ENCODE measurements at places on chromosomes 5 and 9.

DNA sequence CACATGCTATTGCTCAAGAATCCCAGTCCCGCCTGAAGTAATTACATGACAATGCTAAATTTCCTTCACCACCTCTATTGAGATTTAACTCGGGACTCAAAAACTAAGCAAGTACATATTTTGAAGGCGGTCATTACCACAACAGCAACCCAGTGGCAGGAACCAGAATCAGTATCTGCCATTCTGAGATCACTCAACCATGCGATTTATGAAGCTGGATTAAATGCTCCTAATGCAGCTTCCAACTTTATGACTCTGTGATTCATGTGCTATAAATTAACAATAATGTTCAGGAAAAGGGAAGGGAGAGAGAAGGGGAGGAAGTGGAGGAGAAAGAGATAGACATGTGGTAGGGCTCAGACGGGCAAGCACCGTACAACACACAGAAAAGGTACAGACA is 194.7 kb downstream of the DNAH5 start:
- no peak for DNase-seq

DNA sequence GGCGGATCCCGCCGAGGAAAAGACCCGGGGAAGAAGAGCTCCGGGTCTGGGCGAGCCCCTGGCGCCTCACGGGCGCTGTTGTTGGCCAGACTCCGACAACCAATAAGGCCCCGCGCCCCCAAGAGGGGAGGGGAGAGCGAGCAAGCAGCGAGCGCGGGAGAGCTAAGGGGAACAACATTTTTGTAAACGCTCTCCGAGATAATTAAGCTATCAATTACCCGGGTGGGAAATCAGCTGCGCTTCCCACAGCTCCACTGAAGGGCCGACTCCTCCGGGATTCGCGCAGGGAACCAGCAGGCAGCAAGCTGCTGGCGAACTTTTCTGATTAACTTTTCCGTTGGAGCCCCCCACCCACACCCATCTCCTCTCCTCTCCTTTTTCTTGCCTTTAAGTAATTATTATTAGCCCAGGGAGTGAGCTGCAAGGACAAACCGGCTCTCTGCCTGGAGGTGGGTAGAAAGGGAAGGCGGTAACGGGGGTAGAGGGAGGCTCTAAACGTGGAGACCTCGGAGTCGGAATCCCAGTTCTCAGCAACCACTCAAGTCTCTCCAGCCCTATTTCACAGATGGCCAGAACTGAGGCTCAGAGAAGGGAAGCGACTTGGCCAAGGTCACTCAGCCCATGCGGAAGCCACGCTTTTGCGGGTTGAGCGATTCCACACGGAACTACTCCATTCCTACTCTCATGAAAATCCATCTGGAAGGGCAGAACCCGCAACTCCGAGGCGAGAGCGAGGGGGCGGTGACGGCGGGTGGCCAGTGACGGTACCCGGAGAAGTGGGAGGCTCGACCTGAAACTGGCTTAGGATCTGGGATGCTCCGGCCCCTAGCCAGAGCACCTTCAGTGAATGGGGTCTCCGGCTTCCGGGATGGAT is 1.3 kb downstream of the ASTN2 start:
- no peak for DNase-seq

DNA sequence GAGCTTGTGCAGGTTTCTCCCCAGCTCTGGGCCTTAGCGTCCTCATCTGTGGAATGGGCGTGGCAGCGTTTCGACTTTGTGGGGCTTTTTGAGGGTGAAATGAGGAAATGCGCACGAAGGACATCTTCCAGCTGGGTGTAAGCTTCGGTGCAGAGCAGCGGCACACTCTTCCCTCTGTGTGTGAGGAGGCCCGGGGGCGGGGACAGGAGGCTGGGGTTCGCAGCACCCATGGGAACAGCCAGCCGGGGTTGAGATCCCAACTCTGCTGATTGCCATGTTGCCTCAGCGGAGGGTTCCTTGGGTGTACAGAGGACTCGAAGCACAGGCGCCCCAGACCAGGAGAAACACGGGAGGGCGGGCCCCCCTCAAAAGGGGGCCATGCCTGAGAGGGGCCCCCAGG is 265.6 kb downstream of the NSG2 start:
- DNase-seq: no peak

- DNase-seq: no peak
These were observed at the start of gene GRIN1 for GRCh38 chr9:137138722-137139467. Gene GRIN1, plus strand, starts transcription at chr9:137139154. Its CDS starts 333 bp downstream, at chr9:137139487.

- no peak for DNase-seq
These were observed 2.5 kb downstream of the DMRT2 start for GRCh38 chr9:1052365-1053281.

DNA sequence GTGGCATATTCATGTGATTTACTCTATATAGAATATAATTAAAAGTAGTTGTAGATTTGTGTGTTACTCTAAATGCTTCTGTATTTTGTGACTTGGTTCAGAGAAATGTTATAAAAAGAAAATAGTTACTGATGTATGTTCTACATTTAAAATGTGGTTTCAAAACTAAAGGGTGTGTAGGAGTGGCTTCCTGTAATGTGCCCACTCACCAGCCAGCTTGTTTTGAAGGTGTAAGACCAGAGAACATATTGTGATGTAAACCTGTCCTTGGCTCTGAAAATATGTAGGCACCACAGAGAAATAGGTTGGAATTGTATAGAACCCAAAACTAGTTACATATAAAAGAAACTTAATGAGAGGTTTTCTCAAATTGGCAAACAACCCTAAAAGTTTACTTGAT is 51.2 kb upstream of the ARRDC3 start:
- DNase-seq: no peak

DNA sequence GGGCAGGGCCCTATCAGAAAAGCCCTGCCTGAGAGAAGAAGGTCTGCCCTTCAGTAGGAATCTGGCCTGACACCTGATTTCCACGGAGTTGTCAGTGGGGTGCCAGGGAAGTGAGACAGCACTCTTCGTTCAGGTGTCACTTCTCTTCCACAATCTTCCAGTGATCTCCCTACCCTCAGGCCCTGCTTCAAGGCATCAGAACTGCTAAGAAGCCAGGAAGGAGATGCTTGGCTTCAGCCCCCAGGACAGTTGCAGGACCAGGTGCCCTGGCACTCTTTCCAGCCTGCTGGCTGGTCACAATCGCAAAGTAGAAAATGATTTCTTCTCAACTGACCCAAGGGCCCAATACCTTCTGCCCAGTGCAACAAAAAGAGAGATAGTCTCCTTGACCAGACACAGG is 50.3 kb downstream of the SPOCK1 start:
- DNase-seq: no peak

GRCh38 chr5:32024751-32025150 is 149.4 kb downstream of the GOLPH3 start:
- no peak for DNase-seq

GRCh38 chr9:7360513-7360912 is 439.1 kb downstream of the DMAC1 start:
- no peak for DNase-seq

DNA sequence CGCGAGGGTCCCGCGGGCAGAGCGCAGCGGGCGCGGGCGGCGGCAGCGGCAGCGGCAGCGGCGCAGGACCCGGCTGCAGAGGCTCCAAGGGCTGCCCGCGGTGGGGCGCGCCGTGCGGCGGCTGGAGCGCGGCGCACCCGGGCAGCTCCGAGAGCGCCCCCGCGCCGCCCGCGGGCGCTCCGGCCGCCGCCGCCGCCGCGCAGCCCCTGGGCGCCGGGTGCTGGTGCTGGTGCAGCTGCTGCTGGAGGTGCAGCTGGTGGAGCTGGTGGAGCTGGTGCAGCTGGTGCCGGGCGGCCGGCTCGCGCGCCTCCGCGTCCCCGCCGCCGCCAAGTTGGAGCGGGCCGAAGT is 644 bp downstream of the IER5L start:
- no peak for DNase-seq

GRCh38 chr5:69368458-69369339 is 621 bp downstream of the AK6 start:
- no peak for DNase-seq

GRCh38 chr5:178413988-178414387 is 176.2 kb downstream of the COL23A1 start:
- DNase-seq: no peak

GRCh38 chr9:93052791-93053540 is 5.5 kb upstream of the SUSD3 start:
- no peak for DNase-seq

GRCh38 chr5:132365213-132365612 is 4.3 kb upstream of the SLC22A5 start:
- DNase-seq: no peak

DNA sequence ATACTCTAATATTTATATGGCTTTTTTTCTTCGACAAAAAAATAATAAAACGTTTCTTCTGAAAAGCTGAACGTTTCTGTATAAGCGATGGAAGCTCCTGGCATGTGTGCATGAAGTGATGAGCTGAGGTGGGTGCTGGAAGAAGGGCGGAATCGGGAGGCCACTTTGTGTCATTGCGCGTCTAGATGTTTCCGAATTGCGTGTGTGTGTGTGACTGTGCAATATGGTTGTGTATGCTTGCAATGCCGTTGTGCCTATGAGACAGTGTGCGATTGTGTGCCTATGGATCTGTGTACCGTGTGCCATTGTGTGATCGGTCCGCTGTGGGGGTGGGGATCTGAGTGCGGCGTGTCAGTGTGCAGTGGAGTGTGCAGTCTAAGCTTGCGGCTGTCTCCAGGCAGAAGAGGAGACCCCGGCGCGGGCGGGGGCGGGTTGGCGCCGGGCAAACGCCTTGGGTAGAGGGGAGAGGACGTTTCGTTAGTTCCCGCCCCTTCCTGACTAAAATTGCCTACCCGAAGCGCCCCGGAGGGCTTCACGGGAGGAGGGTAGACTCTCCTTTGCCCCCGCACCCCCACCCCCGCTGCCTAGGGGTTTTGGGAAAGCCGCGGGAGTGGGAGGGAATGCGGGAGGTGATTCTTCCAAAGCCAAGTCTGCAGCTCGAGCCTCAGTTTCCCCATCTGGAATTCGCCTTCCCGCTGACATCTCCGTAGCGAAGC is 24.2 kb downstream of the PCDHGC5 start:
- no peak for DNase-seq

GRCh38 chr9:11352612-11353011 is 739.8 kb upstream of the PTPRD start:
- no peak for DNase-seq

GRCh38 chr5:114332493-114332892 is 29.4 kb upstream of the KCNN2 start:
- DNase-seq: no peak

DNA sequence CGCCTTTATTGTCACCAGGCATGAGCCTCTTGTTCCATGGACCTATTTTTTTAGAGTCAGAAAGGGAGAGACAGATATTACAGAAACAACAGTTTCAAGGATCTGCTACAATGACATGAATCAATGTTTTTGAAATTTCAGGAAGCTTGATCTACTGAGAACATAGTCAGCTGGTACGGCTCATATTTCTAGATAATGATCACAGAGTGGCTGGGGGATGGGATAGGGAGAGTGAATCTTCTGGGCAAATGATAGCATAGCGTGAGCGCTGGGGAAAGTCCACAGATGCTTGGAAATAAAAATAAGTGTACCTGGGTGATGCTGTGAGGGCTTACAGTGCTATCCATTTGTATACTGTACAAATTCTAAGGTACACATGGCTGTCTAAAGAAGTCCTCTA is 340.4 kb downstream of the EBF1 start:
- DNase-seq: no peak

Data from stimulated activated CD4-positive, alpha-beta T cell treated with anti-CD3 and anti-CD28 coated beads, Interleukin-1b, Interleukin-23, amount 100 ng/mL, for 1 hour (primary cell).